ENCODE measurements at places on chromosomes 7 and 10. TPM values are rescaled to one million over a fixed set of nuclear protein-coding genes. Genes with fewer than 3 reads are reported as not detected.

GATA3 gene
- 0.87 TPM for total RNA-seq

AGAP9 gene
- total RNA-seq = 4.3 TPM

EN2 gene
- 5.5 TPM for total RNA-seq

STEAP1 gene
- total RNA-seq = 5.6 TPM

STEAP4 gene
- total RNA-seq = not detected

FOXP2 gene
- total RNA-seq = 1.2 TPM

AP4M1 gene
- 36.8 TPM for total RNA-seq

SIRT1 gene
- 8.3 TPM for total RNA-seq

CLEC5A gene
- total RNA-seq = not detected

MSS51 gene
- total RNA-seq = 0.69 TPM

SLC25A13 gene
- 22.8 TPM for total RNA-seq

FOXI2 gene
- not detected for total RNA-seq

ANKRD2 gene
- 0.37 TPM for total RNA-seq

FKBP9 gene
- 101 TPM for total RNA-seq

SPDYE16 gene
- total RNA-seq = 0.08 TPM

C7orf57 gene
- 0.32 TPM for total RNA-seq

HOXA2 gene
- total RNA-seq = 1.4 TPM

TFEC gene
- total RNA-seq = 0.40 TPM

ECHS1 gene
- total RNA-seq = 94.4 TPM

COL17A1 gene
- total RNA-seq = 3.7 TPM

GSTO2 gene
- total RNA-seq = 1.4 TPM

CDC14C gene
- not detected for total RNA-seq

CTNNA3 gene
- total RNA-seq = not detected

DOCK1 gene
- total RNA-seq = 40.7 TPM

TMEM139 gene
- 3.2 TPM for total RNA-seq

PTPRN2 gene
- 0.34 TPM for total RNA-seq

Measured in A375 (cell line).